Activated CD4-positive, alpha-beta T cell treated with anti-CD3 and anti-CD28 coated beads for 36 hours (primary cell): ENCODE measurements at places on chromosomes 7 and 10.

DNA sequence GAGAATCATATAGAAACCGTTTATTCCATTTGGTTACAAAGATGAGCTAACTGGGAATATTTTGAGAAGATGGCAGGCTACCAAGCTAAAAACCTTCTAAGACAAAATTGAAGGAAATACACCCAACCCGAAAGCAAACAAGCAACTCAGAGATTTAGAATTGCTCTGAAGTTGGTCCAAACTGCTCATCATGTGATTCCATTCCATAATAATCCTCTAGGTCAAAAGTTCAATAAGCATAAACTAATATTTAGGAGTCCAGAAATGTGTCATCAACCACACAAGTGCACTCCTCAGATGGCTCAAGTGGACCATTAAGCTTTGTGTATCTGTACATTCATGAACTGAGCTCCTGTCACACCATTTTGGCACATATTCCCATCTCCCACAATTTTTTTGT lies 28.7 kb downstream of the DGKI start:
- no peak for DNase-seq

DNA sequence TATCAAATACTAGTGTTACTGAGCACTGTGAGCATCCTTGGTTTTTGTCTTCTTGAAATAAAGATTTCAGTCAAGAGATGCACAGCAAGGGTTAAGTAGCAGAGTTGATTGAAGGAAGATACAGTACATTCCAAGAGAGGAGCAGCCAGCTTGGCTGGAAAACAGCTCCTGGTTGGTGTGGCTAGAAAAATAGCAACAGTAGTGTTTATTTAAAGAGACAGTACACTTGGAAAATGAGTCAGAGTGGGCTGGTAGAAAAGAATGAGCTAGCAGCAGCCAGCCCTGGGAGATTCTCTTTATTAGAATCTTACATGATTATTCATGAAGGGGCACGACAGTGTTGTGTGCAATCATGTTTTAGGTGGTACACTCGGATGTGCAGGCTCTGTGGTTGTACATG lies 1016.4 kb upstream of the SORCS1 start:
- no peak for DNase-seq

GRCh38 chr7:53303781-53304180 lies 268.3 kb downstream of the POM121L12 start:
- DNase-seq: no peak

- peak; percentile 41 for DNase-seq
Measured at GRCh38 chr7:22356701-22357310, at the start of gene RAPGEF5. TSS of gene RAPGEF5 (minus strand) at chr7:22357154. CDS start at chr7:22357060, 94 bp downstream.

GRCh38 chr7:74025146-74025545 lies 2.8 kb upstream of the ELN start:
- DNase-seq: no peak

GRCh38 chr10:16894821-16895220 lies 77.6 kb upstream of the RSU1 start:
- no peak for DNase-seq

GRCh38 chr7:8190119-8190895 lies 71.7 kb downstream of the ICA1 start:
- DNase-seq: peak; percentile 73

DNA sequence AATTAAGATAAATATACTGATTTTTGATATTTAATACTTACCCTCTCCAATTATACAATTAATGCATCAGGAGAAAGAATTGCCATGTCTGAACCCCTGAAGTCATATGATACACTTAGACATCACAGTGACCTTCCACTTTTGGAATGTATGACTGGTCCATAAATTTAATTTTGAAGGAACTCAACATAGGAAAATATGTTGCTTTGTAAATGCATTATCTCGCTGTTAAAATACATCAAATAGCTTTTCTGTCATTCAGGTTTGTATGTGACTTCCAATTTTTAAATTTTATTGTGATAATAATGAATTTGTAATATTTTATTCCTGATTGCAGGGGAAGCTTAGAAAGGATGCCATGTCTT lies 631.9 kb upstream of the ANKRD30A start:
- DNase-seq: no peak

DNA sequence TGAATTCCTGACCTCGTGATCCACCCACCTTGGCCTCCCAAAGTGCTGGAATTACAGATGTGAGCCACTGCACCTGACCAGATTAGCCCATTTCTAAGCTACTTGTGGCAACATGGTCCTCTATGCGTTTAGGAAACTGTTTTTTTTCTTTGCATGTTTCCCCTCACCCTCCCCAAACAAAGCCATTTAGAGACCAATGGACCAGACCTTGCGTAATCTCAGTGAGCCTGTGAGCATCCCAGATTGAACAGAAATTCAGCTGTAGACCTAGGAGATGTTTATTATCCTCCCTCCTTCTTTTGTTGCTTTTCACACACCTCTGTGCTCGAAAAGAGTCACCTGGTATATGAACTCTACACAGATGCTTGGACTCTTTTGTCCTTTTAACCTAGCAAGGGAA lies 28.5 kb upstream of the CAMK1D start:
- DNase-seq: no peak

DNA sequence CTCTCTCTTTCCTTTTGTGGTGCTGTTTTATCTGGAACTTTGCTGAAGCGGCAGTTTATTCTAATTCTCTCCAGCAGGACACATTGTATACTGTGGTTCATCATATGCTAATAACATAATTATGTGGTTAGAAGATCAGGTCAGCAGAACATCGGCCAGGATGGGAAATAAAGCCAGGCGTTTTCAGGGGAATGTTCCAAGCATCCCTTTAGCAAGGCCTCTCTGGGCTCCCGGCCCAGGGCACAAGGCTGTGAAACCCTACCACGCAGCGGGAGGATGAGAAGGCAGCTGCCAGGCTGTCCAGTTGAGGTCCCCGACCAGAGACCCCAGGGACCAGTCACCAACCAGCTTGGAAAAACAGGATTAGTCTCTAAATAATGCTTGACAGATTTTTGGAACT lies 112.2 kb upstream of the GALNT17 start:
- no peak for DNase-seq

- DNase-seq: no peak
Measured at GRCh38 chr10:4820804-4821401, 5.1 kb upstream of the AKR1E2 start.

- no peak for DNase-seq
Measured at GRCh38 chr10:49620841-49621378, 7.1 kb downstream of the CHAT start.

DNA sequence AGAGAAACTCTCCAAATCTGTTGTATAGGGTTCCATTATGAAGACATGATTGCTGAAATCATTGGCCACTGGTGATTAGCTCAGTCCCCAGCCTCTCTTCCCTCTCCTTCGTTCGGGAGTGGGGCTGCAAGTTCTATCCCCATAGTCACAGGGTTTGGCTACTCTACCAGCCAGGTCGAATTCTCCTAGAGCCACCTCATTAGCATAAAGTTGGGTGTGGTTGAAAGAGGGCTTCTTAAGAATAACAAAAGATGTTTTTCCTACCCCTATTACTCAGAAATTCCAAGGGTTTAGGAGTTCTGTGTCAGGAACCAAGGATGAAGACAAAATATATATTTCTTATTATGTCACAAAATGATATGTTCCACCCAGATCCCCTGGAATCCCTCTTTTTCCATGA lies 166.2 kb upstream of the YAE1 start:
- no peak for DNase-seq

- DNase-seq: no peak
Measured at GRCh38 chr10:70782086-70782745, 3.0 kb downstream of the TBATA start.

- DNase-seq: no peak
Measured at GRCh38 chr10:3404381-3404780, 231.8 kb upstream of the PITRM1 start.

DNA sequence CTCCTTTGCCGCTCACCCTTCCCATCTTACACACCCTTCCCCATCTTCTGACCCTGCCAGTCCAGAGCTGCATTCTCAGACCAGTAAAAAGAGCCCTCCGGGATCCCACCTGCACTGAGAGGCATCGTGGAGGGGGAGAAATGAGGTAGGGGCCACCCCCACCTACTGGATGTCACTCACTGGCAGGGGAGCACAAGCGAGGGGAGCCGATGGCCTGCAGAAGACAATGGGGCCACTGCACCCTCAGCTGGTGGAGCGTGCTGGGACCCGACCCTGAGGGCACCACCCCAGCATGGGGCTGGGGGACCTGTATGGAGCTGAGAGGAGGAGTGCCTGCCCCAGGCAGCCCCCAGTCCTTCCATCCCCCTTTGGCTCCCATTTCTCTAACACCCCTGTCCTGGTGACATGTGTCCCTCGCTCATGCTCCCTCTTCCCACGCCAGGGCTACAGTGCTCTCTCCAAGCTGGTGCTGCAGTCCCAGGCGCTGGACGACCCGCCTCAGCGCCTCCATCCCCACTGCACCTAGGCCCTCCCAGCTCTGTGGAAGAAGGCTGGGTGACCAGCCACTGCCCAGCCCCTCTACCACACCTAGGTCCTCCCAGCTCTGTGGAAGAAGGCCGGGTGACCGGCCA lies 49.8 kb downstream of the RASGEF1A start:
- DNase-seq: no peak

DNA sequence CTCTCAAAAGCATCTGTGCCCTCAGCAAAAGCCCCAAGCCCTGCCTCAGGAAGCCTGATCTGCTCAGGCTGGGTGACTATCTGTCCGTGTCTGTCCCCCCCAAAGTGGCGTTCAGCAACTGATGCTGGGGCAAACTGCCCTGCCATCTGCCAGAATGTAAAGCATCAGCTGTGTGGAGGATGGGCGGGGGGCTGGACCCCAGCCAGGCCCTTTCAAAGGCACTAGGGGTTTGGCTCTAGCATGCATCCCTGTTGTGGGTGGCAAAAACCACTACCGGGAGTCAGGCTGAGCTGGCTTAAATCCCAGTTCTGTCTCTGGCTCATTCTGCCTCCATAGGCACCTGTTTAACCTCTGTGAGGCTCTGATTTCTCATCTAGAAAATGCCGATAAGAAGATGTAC lies 35.5 kb downstream of the GPRIN2 start:
- no peak for DNase-seq

DNA sequence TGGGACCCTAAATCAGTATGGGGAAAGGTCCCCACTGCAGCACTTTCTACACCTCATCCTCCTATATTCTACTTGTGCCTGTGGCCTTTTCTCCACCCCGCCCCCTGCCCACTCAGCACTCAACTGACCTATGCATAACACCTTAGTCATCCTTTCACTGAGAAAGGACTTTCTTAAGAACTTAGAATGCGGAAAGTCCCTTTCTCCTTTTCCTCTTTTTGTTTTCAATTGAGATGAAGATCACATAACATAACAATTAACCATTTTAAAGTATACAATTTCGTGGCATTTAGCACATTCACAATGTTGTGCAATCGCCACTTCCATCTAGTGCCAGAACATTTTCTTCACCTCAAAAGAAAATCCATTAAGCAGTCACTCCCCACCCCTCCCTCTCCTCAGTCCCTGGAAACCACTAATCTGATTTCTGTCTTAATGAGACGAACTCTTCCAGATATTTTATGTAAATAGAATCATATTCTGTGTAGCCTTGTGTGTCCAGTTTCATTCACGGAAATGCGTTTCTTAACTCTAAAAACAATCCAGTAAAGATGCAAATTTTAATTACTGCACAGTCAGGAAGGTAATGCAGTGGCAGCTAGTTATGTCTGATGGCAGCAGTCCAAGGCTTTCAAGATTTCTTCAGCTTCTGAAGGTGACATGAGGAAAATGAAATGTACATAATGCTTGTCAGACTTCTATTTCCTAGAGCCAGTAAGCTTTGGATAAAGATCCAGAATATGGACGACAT lies 41.7 kb downstream of the FAS start:
- DNase-seq: peak; percentile 84

DNA sequence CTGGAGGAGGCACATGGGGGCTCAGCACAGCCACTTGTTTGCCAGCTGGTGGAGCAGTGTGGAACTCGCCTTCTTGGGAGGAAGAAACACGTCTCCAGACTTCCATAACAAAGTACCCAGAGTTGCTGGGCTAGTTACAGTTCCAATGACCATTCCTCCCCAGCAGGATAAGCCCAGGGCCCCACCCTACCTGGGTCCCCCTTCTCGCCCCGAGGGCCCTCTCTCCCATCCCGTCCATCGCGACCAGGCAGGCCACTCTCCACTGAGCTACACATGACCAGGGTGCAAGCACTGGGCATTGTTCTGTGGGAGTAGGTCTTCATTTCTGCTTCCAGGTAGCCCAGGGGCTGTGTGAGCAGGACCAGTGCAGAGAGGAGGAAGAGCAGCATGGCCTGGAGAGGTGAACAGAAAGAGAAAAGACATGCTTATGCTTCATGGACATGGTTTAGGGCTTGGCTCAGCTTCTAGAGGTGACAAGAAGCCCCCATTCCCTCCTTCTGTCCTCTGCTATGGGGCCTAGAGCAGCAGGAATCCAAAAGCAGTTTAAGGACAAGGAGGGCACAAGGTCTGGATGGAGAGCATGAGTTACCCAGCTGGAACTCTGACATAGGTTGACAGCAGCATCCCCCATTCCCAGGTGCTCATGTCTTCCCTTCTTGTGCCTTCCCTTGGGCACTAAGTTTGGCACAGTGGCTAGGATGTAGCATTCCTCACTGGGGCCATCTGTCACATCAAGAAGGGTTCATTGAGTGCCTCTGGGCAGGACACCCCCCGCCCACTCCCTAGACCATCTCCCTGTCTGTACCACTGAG lies 2.4 kb downstream of the SFTPD start:
- no peak for DNase-seq

DNA sequence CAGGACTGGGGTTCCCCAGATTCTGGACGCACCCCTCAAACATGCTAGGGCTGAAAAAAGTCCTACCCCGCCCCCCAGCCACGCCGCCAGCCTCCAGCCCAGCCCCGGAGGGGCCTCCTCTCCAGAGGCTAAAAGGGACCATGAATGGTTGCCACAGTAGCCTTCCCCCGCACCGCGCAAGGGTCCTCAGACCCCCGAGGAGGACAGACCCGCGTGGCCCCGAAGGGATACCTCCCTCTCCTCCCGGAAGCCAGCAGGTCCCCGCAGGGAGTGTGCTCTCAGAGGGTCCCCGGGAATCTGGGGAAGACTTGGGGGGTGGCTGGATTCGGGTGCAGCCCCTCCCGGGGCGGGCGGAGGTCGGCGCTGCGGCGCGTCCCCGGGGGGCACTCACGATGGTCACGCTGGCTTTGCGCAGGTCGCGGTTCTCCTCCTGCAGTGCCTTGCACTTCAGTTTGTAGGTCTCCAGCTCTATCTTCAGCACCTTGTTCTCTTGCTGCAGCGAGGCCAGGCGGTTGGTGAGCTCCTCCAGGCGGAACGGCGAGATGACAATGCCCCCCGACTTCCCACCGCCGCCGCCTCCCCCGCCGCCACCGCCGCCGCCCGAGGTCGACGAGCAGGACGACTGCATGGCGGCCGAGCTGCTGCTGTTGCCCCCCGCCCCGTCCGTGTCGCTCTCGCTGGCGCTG lies 482 bp downstream of the CCDC6 start:
- DNase-seq: peak; percentile 48

- peak; percentile 66 for DNase-seq
Measured at GRCh38 chr7:7719236-7719635, 829 bp upstream of the RPA3 start.

DNA sequence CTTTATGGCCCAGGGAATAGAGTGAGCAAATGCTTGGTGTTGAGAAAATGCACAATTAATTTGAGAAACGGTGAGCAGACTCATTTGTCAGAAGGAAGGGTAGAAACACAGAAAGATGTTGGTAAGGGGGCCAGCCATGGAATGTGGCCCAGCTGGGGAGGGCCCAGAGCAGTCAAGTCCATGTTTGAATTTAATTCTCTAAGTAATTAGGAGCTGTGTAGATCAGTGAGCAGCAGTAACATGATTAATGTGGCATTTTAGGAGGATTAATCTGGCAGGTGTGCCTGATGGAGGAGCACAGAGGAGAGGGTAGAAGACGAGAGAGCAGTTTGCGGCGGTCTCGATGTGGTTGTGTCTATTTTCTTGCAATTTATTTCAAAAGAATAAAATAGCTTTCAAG lies 218.7 kb downstream of the FRMD4A start:
- DNase-seq: no peak

- peak; percentile 76 for DNase-seq
Measured at GRCh38 chr7:5773661-5774086, 7.8 kb downstream of the RNF216 start.
